ENCODE measurements at places on chromosomes 7 and 10.

DNA sequence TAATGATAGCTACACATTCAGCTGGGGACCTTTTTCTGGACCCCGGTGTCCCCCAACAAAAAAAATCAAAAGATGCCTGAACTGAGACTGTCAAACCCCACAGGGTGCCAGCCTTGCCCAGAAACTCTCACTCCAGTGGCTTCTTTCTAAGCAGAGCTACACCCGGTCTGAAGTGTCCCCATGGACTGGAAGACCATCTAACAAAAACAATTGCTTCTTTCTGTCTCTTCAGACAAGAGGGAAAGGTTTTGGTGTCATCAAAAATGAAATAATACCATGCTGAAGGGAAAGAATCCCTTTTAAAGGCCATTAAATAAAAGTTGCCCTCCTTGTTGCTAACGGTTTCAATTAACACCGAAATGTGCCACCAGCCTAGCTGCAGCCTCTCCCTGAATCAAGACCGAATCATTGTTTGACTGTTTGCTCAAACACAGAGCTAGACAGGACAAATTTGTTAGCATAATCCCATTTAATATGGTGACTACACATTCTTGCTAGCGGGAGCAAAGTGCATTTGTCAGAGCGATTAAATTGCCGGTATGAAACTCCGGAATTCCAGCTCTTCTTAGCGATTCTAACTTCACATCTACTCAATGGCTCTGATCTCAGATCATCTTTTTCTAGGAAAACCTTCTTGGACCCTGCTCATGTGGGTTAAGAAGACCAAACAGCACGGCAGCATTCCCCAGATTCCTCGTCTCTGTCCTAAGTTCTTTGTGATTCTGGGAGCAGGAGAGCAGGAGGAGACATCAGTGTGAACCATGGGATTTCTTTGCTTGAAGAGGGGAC, 397.5 kb upstream of the PRKCQ start:
- no peak for DNase-seq

DNA sequence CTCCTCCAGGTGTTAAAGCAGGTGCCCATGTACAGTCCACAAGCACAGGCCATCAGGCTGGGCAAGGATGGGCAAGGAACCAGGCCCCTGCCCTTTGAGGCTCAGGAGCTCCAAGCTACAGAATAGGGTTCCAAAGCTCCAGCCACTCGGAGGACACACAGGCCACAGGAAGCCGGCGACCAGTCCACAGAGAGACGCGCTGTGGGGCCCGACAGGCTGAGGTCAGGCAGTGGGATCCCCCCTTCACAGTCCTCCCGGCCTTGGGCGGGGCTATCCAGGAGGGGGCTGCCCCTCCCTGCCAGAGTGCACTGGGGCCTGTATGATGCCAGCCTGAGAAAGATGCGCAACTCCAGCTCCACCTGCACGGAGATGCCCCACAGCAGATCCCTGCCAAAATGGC, 34.0 kb downstream of the MAD1L1 start:
- no peak for DNase-seq

DNA sequence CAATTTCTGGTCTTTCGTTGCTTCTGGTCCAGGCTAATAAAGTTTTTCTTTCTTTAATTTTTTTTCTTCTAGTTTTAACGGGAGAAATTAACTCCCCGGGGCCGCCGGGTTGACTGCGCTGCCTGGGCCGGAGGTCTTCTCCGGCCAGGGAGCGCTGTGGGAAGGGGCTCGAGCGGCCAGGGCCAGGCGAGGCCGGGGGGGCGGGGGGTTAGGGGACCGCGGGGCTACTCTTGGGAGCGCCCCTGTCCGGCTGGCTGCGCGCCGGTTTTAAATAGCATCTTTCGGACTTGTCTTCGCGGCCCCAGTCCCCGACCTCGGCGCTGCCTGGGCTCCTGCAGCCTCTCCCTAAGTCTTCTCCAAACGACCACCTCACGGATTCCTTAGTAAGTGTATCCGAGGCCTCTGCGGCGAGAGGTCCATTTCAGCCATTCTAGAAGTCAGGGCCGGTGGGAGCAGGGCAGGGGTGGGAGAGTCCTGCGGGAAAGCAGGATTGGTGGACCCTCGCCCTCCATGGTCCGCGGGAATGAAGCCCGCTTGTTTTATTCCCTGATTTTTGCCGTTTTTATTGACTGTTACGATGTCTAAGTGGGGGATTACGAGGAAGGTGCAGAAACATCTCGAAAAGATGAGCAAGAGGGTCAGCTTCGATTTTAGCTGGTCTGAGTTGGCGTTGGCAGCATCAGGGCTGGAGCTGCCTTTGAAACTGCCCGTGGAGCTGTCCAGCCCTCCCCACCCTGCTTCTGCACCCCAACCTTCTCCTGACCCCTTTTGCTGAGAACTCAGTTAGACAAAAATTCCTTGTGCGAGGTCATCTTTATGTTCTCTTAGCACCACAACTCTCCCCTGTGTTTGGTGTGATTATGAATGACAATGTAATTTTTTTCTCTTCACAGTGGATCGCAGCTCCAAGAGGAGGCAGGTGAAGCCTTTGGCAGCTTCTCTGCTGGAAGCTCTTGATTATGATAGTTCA, 555 bp downstream of the PHF14 start:
- peak; percentile 35 for DNase-seq

DNA sequence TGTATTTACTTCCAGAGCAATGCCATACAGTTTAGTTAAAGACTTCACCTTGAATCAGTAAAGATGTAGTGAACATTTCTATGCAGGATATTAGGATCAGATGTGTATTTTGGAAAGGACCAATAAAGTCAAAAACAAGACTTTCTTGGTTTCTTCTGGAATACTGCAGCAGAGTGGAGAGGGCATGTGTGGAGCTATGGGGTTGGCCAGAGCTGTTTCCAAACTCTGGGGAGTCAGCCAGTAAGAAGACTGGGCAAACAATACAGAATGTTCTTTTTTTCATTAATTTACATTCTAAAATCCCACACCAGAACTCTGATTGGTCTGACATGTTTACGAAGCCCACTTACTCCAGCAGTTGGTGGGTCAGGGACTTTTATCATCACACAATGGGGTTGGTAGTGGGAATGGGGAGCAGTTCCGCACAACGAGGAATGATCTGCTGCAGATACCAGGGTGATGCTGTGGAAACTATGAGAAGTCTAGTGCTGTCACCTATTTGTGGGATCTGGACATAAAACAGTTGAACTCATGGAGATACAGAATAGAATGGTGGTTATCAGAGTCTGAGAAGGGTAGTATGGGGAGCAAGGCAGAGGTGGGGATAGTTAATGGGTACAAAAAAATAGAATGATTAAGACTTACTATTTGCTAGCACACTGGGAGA, 267.7 kb downstream of the MALRD1 start:
- DNase-seq, result no peak

DNA sequence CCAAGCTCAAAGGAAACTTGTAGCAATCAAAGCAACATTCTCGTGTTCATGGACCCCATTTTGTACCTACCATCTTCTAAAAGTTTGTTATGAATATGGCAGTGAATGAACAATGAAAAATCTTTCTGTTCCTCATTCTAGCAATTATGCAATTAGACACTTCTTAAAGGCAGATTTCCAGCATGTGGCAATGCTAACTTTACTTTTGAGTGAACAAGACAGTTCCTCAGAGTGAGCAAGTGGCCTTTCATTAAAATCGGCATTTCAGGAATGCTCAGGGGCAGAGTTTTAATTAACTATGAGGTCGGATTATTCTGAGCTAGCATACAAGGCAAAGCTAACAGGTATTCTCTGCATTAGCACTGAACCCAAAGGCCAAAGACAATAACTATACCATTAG, 48.4 kb upstream of the NFE2L3 start:
- DNase-seq, result no peak

DNA sequence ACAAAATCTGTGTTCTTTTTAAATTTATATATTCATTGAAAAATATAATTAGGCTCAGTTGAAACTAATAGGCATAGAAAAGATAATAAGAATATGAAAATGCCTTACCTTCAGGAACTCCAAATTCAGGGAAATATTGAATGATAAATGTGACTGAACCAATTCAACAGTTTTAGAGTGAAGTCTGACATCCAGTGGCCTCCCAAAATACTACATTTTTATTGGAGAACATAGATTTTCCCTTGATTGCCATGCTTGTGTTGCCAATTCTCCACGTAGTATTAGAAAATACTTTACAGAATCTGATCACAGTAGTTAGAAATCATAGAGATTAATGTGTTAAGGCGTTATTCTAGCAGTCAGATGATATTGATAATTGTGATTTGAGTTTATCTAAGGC, 1246.7 kb downstream of the GATA3 start:
- peak; percentile 23 for DNase-seq

- DNase-seq, result peak; percentile 60
These were observed 25.3 kb downstream of the GARIN1A start for GRCh38 chr7:128697302-128697905.

DNA sequence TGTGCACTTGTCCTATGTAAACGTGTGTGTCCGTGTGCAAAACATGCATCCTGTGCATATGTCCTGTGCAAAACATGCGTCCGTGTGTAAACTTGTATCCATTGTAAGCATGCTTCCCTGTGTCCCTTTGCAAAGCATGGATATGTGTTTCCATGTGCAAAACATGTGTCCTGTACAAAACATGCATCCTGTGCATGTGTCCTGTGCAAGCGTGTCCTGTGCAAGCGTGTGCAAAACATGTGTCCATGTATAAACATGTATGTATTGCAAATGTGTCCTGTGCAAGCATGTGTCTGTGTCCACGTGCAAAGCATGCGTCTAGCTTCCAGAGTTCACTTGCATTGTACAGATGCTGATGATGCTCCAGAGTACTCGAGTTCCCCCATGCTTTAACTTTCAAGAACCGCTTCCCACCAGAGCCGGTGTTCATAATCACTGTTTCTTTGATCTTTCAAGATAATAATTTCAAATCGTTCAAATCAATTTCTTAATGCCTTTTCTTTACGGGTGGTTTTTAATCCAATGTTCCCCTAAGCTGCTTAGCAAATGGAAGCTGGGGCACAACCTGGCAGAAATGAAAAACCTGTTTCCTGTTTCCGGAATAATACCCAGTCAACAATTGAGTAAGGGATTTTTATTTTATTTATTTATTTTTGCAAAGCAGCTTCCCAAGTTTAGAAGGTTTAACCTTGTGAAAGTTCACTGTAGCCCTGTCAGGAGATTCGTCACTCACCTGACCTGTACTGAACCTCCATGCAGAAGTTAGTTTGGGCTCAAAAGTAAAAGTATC, 641 bp upstream of the ASB13 start:
- DNase-seq, result no peak

DNA sequence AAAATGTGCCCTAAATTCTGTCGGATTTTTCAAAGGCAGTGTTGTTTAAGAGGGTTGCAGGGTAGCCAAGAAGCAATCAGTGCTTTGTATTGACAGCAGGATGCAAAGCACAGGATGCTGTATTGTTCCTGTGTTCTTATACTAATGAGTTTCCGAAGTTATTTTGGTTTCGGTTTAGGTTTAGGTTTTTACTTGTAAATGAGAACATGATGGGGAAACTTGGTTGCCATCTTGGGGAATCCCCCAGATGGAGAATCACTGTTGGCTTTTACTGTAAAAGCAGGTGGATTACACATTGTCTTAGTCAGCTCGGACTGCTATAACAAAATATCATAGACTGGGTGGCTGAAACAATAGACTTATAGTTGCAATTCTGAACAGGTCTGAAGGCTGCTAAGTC, 72.1 kb downstream of the INHBA start:
- DNase-seq, result no peak

GRCh38 chr7:136940917-136941316, 72.5 kb downstream of the CHRM2 start:
- DNase-seq, result no peak

DNA sequence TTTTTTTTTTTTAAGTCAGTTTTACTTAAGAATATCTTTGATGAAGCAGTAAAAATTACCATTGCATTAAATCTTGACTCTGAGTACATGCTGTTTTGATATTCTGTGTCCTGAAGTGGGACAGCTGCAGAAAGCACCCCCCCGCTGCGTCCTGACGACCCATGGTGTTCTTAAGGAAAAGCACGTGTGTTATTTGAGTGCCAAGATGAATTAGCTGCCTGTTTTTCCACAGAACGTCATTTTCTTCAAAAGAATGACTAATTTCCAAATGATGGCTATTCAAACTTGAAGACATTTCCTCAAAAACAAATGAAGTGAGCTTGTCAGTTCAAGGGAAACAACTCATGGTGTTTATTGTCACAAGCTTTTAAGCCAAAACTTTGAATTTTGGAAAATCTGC, 45.9 kb downstream of the CREM start:
- DNase-seq, result peak; percentile 20

DNA sequence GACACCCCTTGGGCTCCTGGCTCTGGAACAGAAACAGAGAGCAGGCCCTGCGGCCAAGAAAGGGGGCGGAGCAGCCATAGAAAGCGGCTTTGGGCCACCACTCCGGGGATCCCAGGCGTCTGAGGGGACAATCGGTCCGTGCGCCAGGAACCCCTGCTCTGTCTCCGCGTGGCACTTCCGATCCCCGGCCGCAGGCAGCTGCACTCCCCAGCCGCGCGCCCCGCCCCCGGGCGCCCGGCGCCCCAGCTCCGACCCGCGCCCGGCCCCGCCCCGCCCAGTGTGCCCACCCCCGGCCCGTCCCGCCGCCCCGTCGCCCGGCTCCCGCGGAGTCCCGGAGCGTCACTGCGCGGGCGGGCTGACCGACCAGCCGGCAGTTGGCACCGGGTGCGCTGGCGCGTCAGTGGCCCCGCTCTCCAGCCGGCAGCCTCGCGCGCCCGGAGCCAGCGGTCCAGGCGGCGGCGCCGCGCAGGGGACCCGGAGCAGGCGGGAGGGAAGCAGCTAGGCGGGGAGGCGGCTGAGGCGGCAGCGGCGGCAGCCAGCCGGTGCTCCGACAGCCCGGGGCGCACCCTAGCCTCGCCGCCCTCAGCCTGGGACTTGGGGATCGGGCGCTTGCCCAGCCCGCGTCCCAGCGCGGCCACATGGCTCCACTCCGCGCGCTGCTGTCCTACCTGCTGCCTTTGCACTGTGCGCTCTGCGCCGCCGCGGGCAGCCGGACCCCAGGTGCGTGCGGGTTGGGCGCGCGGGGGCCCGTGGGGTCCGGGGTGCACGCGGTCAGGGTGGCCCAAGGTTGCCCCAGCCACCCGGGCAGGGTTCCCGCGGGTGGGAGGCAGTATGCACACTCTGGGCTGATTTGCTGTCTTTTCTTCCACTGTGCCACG, at the start of gene ADAMTS14:
Gene ADAMTS14 (plus strand): TSS at position 342 of the 878 bp plus-strand sequence. CDS start 297 bp downstream, at position 639.
- peak; percentile 38 for DNase-seq

GRCh38 chr7:47473499-47474210, 108.3 kb downstream of the TNS3 start:
- DNase-seq, result no peak

- DNase-seq, result peak; percentile 35
These were observed 11.8 kb upstream of the ACBD5 start for GRCh38 chr10:27252267-27253000.

GRCh38 chr7:33072471-33072870, 9.9 kb upstream of the NT5C3A start:
- peak; percentile 83 for DNase-seq

DNA sequence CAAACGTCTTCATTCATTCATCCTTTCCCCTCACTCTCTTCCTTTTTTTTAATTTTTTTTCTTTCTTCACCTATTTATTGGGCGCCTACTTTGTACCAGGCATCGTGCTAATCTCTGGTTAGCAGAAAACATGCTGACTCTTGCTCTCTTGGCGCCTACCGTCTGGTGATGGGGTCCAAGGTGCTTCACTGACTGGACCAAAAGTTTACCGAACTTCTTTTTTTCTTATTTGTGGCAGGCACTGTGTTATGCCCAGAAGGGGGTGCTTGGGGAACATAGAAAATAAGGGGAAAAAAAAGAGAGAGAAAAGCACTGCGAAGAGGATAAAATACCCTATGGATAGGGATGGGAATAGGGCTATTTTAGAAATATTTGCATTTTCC, 505 bp upstream of the FAM204A start:
- DNase-seq, result no peak
